ENCODE measurements at places on chromosomes 1 and 21. TPM values are rescaled to one million over a fixed set of nuclear protein-coding genes. Genes with fewer than 3 reads are reported as not detected.

DNA sequence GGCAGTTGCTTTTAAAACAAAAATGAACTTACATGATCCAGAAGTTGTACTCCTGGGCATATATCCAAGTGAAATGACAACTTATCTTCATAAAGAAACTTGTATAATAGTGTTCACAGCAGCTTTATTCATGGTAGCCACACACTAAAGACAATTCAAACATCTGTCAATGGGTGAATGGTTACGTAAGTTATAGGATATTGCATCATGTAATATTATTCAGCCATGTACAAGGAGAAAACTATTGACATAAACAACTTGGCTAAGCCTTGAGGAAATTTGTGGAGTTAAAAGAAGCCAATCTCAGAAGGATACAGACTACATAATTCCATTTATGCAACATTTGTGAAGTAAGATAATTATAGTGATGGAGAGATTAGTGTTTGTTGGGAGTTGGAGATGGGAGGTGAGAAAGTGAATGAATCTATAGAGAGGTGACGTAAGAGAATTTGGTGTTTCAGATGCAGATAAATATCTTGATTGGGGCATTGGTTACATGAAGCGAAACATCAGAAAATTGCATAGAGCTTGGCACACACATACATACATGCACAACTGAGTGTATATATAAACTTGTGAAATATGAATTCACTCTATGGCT is 49.9 kb upstream of the GRIK1 start:
- DNase-seq = no peak

DNA sequence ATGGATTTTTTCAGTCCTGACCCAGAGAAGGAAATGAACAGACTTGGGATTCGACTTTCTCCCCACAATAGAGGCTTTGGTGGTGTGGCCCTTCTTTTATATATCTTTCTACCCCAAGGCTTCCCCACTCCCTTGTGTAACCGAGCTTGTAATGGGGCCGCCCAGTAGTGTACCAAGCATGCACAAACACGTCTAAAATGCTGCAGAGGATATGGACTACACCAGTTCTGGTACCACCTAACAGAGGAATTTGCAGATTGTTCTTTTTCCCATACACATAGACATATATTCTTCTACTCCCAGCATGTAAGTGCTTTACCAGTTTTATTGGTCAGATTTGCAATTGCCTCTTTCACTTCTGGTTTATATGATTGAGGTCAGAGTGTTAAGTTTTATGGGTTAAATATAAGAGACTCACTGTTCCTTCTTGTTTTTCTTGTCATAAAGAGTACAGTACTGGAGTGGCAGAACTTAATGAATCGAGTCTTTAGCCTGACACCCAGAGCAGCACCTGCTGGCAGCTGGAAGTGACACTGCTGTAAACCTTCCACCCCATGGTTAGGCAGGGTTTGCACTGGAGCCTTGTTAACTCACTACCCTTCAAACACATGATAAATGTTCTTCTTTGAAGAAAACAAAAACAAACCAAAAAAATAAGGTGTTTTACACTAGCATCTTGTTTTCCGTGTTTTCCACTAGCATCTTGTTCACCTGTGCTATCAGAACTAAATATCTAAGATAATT is 198.6 kb downstream of the PTPRC start:
- peak; percentile 44 for DNase-seq

DNA sequence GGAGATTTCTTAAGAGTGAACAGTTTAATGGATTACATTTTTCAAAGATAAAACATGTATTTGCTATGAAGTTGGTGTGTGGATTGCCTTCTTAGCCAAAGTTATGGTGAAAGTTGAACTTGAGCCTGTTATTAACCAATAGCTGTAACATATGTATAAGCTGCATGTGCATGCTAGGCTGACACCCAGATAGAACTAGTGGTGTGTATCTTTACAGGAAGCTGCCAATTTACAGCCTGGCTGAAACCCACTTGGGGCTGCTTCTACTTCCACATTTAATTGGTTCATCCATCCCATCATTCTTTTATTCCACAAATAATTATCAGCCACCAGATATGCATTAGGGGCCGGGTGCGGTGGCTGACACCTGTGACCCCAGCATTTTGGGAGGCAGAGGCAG is 3.3 kb downstream of the PLA2G5 start:
- no peak for DNase-seq

GRCh38 chr21:17003258-17003615 is 509.6 kb upstream of the CXADR start:
- DNase-seq = no peak

GRCh38 chr1:17673329-17674072 is 81.6 kb upstream of the ACTL8 start:
- no peak for DNase-seq

The SSR2 gene
- total RNA-seq = 180 TPM

- no peak for DNase-seq
Observed at GRCh38 chr1:24707687-24708086, 37.6 kb upstream of the CLIC4 start.

DNA sequence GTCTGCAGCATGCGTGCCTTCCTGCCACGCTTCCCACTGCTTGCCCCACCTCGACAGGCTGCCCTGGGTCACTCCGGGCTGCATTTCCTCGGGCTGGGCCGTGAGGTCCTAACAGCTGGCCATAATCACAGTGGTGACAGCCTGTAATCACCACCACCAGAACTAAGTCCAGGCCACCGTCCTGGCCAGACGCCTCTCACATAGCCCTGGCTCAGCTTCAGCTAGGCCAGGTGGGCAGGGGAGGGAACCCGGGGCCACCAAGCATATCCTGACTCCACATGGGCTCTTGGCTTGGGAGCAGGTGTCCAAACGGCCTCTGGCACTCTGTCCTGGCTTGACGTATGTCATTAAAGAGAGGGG is 229.5 kb downstream of the TRABD2B start:
- DNase-seq = no peak

DNA sequence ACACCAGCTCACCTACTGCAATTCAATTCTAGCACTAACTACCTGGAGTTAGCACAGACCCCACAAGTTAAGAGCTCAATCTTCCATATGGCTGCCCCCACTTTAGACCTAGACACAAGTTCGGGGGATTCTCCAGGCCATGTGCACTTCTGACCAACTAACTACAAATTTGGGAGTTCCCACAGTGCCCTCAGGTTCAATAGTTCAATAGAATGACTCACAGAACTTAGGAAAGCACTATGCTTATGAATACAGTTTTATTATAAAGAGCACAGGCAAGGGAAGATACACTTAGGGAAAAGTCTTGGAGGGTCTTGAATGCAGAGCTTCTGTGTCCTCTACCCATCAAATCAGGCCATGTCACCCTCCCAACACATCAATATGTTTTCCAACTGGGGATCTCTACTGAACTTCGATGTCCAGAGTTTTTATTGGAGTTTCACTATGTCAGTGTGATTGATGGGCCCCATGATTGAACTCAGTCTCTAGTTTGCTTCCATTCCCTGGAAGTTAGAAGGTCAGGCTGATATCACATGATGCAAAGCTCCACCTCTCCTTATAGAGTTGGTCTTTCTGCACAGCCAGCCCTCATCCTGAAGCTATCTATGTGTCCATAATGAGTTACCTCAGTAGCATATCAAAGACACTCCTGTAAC is 46.1 kb downstream of the RAVER2 start:
- no peak for DNase-seq

The CDKN2C gene
- total RNA-seq = 5.8 TPM

- no peak for DNase-seq
Observed at GRCh38 chr1:204032642-204033235, 40.2 kb upstream of the SOX13 start.

DNA sequence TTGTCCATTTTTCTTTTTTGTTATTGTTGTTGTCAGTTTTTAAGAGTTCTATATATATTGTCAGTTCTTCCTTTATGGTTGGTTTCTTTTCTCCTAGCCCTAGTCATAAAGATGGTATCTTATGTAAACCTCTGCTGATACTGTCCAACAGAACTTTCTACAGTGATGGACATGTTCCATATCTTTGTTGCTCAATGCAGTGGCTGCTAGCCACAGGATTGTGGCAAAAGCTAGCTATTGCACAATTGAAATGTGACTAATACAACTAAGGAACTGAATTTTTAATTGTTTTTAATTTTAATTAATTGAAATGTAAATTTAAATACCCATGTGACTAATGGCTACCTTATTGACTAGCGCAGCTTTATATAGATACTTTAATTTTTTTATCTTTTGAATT is 411.8 kb upstream of the PTBP2 start:
- DNase-seq = no peak

DNA sequence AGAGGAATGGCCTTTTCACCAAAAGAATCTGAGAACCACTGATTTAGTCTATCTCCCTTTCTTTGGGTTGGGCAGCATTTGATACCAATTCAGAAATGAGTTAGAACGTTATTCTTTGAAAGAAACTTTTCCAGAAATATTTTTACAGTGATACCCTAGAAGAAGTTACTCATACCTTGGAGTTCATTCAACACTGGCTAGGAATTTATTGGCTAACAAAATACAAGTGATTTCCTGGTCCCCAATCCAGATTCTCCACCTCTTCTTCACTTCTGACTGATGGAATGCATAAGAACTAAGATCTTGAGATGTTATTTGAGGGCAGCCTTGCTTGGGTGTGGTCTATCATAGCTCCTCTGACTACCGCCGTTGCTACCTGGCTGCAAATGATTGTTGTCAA is 9.4 kb downstream of the C1orf162 start:
- no peak for DNase-seq

- no peak for DNase-seq
Observed at GRCh38 chr1:183195142-183195574, 9.1 kb downstream of the LAMC2 start.
